ENCODE measurements at places on chromosomes 7 and 10.
A peak's percentile ranks its signal among the peaks of the same experiment; 100 is the strongest.

DNA sequence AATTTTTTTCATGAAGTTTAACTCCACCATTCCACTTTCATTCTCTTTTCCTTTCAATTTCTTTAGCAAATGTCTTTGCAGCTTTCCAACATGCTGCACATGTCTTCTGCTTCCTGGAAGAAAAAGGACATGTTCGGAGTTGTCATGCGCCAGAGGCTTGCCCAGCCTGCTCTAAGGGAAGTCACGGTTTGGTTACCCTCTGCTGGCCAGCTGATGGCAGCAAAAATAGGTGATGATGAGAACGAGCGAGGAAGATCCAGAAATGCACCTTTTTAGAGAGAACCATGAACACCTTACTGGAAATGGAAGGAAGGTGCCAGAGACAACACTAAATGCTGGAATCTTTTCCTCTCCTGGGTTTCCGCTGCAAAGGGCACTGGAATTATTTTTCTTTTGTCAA, 4.9 kb upstream of the ZSCAN21 start:
- no peak for DNase-seq

- no peak for DNase-seq
Observed at GRCh38 chr10:117797296-117797695, 249.4 kb downstream of the RAB11FIP2 start.

DNA sequence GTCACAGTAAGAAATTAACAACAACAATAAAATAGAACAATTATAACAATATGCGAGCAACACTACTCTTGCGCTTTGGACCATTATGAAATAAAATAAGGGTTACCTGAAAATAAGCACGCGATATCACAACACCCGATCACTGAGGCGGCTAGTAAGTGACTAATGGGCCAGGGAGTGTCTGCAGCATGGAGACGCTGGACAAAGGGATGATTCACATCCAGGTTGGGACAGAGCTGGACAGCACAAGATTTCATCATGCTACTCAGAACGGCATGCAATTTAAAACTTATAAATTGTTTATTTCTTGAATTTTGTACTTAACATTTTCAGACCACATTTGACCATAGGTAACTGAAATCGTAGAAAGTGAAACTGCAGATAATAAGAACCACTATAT, 15.6 kb downstream of the HIBADH start:
- no peak for DNase-seq

DNA sequence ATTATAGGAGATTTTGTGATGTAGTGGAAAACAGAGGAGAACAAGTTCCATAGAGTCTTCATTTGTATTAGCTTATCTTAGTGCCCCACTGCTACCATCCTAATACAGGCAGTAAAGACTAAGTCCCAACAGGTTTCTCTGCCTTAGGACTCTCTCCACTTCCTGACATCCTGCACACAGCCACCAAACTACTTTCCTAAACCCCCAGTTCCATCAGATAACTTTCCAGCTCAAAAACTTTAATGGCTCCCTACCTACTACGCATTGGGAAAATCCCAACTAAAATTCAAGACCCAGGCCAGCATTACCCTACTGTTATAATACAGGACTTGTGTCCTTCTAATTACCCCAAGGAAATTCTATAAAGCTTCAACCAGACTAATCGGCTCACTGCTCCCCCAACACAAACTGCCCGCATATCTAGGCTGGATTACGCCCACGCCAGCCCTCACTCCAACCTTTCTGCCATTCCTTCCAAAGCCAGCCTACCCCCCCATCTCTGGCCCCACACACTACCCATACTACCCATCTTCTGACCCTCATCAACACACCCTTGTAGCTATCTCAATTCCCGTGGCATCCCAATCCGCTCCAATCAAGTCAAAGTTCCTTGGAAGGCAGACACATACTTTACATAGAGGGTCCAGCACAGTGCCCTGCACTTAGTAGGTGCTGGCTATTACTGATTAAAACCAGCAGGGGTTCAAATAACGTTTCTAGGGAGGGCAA, 1.4 kb downstream of the IDE start:
- DNase-seq, result no peak

DNA sequence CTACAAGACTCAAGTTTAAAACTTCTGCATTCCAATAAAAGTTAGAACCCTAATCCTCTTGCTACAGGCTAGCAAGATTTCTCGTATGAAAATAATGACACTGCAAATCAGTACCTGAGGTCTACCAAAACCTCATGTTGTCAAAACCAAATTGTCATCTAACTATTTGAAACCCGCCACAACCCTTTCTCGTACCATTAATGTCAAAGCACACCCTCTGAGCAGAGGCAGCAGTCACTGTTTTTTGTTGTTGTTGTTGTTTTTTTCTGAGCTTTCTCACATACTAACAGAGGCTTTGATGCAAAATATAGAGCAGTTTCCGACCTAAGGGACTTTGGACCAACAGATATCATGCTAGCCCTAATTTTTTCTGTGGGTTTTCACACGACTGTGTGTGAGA, 563.9 kb upstream of the C7orf33 start:
- DNase-seq, result no peak

- DNase-seq, result no peak
Observed at GRCh38 chr7:8051373-8051772, 82.8 kb downstream of the GLCCI1 start.

DNA sequence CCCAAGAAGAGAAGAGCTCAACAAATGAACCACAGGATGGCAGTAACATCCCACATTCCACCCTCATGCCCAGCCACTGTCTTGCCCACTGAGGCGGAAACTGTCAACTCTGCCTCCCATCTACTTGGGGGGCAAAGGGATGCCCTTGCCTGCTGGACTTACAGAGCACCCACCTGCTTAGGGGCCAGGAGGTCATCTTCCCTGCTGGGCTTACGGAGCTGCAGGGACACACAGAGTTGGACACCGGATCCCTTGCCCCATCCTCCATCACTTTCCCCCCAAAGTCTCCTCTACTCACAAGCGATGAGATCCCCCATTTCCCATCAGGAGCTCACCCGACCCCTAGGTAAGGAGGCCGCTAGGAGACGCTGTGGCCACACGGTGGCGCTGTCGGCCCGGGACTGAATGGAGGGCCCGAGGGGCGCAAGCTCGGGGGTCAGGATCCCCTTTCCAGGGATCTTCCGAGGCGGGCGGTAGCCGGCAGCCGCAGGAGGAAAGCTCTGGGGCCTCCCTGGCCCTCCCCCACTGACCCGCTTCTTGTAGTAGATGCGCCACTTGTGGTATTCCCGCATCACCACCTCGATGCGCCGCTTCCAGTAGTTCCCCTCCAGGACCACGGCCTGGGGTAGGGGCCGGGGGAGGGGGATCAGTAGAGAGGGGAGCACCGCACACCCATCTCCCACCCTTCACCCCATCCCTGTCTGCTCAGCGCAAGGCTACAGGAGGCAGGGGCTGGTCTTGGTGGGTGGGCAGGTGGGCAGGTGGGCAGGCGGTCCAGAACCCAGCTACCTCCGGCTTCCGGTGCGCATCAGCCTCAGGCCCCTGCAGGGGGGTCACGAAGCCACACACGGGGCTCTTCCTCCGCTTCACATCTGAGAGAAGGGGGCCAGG, 17.3 kb downstream of the MLXIPL start:
- DNase-seq, result no peak

GRCh38 chr10:124732931-124733570, 11.1 kb downstream of the FAM53B start:
- no peak for DNase-seq

GRCh38 chr10:129825221-129825620, 138.9 kb downstream of the EBF3 start:
- no peak for DNase-seq

DNA sequence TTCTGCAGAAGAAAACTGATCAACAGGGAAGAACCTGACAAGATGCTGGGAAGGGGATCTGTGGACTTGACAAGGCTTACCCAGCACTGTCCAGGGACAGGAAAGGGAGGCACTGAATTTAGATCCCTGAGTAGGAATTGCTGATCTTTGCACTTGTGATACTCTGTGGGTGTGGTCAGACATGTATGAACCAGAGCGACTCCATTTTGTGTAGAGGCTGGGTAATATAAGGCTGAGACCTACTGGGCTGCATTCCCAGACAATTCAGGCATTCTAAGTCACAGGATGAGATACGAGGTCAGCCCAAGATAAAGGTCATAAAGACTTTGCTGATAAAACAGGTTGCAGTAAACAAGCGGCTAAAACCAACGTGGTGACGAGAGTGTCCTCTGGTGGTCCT, 60.7 kb downstream of the CCDC3 start:
- no peak for DNase-seq

DNA sequence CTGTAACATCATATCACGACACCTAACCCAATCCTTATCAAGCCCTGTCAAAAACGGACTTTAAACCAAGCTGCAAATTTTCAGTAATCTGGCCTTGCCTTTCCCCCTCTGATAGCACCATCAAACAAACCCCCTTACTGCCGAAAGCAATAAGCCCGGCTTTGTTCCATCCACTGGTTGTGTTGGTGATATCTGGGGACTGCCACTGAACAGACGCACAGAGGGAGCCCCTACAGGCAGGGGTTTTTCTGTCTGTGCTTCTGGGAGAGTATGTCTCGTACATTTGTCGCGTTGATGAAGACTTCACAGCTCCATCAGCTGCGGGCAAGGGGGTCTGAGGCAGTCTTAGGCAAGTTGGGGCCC, 550 bp upstream of the PLAU start:
- no peak for DNase-seq

DNA sequence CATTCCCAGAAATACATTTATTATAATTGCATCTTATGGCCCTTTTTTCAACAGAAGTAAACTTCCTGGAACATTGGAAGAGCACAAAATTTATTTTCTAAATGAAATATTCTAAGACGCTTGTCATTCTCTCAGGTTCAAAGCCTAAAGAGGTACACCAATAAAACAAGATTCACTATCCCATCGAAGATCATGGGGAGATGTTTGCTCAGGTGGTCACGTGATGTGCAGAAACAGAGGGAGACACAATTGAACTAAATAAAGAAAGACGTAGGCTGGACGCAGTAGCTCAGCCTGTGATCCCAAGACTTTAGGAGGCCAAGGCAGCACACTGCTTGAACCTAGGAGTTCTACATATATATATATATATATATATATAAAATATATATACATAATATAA, 46.0 kb upstream of the TMEM254 start:
- no peak for DNase-seq

- DNase-seq, result no peak
Observed at GRCh38 chr10:102408131-102408727, 10.4 kb downstream of the PSD start.

GRCh38 chr7:139430443-139430842, 53.0 kb downstream of the KLRG2 start:
- no peak for DNase-seq

DNA sequence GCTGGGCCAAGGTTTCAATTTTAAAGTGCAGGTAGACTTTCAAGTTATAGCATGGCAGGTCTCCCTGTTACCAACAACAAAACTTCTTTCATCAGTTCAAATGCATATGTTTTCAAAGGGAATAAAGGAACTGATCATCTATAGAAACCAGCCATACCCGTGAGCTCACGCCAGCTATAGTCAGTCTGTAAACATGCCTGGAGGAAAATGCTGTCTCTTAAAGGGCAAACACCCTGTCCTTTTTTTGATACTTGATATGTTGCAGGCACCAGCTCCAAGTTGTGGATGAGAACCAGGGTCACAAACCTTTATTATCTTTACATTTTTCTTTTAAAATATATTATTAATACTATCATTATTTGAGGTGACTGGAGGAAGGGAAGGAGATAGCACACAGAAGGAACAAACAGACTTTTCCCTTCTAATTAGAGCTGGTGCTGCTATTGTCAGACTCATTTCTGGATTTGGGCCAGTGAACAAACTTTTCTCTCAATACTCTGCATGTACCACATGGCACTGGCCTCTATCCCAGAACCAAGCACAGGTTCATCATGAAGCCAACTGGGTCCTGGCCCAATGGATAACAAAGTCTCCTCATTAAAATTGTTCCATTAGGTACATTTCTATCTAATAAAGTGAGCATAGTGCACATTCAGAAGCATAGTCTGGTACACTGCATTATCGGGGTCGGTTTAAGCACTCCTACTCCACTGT, 1102.4 kb downstream of the SORCS3 start:
- no peak for DNase-seq

DNA sequence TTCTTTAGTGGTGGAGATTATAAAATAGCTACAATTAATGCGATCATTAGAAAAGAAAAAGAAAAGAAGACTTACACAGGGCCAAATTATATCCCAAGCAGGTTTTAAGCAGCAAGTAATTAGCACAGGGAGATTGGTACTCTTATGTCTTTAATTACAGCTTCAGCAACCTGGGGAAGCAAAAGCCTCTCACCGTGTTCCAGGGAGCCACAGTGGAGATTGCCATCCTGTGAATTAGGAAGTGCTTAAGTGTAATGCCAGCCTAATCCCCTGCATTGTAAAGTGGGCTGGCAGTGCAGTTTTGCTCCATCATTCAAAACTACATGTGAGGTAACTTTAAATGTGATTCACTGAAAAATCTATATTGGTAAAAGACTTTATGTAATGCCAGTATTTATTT, 533.5 kb upstream of the COBL start:
- no peak for DNase-seq

DNA sequence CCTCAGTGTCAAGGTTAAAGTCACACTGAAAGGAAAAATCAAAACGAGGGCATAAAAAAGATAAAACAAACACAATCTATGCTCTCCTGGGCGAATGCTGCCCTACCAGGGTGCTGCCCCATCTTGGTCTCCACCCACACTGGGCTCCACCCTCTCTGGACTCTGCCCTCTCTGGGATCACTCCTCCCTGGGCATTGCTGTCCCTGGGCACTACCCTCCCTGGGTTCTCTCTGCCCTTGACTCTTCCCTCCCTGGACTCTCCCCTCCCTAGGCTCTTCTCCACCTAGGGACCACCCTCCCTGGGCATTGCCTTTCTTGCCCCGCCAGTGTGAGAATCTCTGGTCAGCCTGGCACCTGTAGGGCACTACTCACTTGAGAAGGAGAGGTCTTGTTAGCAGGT, 8.6 kb downstream of the GDF2 start:
- no peak for DNase-seq

GRCh38 chr7:106329971-106330733, 45.4 kb upstream of the NAMPT start:
- DNase-seq, result peak; percentile 28

DNA sequence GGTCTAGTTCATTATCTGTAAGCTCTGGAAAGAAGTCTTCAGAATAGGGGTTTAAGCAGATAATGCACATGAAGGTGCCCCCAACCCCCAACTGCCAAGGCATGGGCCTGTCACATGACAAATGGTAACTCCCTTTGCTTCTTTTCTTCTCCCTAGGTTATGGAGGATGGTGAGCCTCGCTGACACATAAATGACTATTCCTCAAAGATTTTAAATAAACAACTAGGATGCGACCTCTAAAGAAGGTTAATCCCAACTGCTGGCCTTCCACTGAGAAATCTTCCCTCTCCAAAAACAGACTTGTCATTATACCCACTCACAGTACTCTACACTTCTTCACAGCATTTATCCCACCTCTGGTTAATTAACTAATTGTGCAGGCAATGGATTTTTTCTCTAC, 75.7 kb upstream of the FAM133B start:
- DNase-seq, result no peak

DNA sequence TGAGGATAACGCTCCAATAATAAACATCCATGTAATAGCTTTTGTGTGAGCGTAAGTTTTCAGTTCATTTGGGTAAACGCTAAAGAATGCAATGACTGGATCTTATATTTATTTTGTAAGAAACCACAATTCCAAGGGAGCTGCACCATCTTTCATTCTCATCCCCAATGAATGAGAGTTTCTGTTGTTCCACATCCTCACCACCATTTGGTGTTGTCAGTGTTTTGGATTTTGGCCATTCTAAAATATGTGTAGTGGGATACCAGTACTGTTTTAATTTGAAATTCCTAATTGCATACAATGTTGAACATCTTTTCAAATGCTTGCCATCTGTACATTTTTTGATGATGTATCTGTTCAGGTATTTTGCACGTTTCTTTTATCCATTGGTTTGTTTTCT, 50.9 kb upstream of the SEMA3D start:
- DNase-seq, result peak; percentile 35

All from fibroblast of skin of left biceps (primary cell).